Pons (tissue), 1 donor: ENCODE measurements at places on chromosomes 2 and 18.

DNA sequence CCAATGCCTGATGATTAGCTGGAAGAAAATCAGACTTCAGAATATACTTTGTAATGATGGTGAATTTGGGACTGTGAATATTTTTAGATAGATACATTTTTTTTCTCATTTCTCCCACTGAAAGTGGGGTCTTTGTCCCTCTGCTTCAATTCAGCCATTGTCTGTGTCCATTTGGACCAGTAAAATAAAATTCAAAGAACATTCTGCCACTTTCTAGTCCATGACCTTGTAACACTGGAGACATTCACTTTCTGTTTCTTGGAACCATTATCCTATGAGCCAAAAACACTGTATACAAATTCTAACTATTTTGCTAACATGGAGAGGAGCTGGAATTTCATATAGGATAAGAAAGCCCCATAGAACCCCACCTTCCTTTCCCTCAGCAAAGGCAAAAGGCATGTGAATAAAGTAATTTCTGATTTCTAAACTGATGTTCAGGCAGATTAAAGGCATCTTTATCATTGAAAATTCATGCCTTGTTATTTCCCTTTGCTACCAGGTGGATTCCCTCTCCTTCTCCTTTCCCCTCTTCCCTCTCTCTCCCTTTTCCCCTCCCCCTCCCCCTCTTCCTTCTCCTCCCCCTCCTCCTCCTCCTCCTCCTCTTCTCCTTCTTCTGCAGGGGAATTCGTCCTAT lies 2010.4 kb upstream of the LRRTM1 start:
- DNase-seq = peak; percentile 70

DNA sequence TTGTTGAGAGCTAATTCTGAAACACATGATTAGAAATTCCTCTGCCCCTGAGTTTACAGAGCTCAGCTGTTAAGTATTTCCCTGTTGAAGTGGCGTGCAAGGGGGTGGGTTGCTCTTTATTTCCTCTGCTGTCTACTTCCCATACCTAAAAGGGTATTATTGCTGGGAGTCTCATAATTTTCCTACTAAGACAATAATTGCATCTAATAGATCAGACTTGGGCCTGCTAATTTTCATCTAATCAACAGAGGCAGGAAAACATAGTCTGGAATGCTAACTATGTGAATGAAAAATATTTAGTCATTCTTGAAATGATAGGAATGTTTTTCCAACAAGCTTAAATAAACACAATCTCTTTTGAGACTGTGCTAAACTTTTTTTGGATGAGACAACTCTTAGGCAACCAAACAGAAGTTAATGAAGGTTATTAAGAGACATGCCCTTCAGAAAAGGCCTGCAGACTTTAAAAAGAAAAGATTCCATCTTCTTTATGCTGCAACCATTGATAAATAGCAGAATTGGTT lies 111.4 kb downstream of the FEZ2 start:
- no peak for DNase-seq

DNA sequence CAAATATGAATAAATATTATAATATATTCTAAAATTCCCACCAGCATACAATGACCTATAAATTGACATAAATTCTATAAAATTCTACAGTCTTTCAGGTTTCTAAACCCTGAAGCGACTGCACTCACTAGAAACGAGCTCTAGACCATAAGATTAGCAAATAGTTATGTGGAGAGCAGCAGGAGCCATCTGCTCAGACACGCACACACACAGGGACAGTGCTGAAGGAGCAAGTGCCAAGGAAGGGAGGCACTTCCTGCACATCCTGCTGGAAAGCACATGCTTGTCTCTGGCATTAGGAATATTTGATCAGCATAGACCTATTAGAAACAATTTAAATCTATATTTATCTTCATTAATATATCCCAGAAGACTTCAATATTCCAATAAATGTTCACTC lies 713.9 kb upstream of the CDH2 start:
- no peak for DNase-seq

GRCh38 chr2:167509586-167509985 lies 621.3 kb downstream of the XIRP2 start:
- DNase-seq = no peak

GRCh38 chr2:85930129-85931124 lies 41.6 kb upstream of the ST3GAL5 start:
- DNase-seq = no peak

DNA sequence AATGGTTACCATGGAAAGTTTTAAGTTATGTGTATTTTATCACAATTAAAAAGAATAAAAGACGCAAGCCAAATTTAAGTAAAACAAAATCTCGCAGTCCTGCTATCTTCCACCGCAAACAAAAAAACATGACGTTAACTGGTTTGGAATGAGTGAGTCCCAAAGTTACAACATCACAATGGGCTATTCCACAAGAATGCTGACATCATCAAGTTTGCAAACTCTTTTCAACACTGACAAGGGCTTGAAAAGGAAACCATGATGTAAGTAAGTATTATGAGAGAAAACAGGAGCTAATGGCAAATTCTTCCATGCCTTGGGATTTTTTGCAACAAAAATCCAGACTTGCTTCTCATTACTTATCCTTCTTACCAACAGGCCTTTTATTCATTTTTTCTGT lies 31.1 kb downstream of the SIGLEC15 start:
- no peak for DNase-seq

DNA sequence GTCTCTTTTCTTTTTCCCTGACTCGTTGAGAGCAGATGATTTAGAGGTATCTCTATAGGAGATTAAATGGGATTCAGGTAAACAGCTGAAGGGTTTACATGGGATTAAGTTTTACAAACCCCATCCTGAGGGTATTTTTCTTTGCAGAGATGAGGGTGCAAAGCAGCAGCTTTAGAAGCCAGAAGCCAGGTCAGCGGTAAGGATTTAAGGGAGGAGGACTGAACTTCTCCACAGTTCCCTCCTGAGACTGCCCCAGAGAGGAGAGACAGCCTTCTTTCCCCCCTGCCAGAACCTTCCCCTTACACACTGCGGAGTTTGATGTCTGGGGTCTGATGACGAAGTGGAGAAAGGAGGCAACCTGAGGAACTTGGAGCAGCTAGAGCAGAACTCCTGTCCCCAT lies 220.1 kb downstream of the PRKCE start:
- DNase-seq = no peak

DNA sequence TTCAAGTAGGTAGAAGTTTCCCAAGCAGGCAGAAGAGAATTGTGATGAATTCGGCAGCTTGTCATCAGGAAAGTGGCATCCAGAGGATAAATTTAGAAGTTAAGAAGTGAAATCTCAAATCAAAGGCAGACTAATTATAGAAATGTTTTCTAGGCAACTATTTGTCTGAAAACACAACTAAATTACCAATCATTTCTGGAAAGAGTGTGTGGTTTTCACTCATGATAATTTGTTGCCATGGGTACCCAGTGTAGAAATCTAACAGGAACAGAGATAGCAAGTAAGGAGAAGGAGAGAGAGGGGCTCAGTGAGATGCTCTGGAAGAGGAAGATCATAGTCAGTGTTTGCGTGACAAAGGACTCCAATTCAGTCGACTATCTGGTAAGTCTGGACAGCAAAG lies 208.1 kb downstream of the NCKAP5 start:
- DNase-seq = no peak

DNA sequence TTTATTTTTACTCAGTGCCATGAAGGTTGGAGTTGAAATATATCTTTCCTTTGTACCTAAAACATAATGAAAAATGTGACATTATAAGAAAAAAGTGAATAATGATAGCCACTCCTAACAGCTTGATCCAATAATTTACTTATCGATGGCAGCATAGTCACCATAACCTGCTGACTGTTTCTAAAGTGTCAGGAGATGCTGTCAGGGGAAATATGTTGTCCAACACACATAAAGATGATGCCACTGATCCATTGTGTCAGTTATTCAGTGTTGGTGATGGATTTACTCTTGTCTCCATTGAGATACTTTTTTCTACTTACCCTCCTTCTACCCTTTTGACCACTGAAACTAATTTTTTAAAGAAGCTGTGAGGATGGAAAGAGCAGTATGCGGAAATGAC lies 1006.9 kb upstream of the TMEFF2 start:
- DNase-seq = no peak

DNA sequence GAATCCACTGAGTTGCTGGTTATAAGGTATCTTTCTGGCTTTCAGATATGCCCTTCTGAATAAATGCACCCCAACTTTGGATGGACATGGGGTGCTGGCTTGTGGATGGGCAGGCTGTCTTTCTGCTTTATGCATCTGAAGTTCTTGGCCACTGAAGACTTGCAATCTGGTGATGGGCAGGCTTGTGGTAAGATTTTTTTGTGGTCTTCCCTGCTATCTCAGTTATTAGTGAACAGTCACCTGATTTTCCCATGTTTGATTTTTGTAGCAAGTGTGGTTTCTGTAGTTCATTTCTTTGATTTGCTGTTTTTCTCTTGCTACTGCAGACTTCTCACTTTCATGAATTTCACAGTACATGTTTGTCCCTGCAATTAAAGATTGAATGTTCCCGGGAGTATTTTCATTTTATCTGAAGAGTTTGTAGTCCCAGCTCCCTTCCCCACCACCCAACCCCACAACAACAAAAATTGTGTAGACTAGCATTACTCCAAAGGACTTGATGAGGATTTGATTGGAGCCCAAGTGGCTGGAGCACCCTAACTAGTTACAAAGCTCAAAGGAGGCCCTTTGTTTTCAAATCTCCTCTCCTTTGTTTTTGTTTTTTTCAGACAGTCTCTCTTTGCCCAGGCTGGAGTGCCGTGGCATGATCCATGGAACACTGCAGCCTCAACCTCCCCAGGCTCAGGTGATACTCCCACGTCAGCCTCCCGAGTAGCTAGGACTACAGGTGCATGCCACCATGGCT lies 63.6 kb upstream of the MGAT5 start:
- peak; percentile 90 for DNase-seq

DNA sequence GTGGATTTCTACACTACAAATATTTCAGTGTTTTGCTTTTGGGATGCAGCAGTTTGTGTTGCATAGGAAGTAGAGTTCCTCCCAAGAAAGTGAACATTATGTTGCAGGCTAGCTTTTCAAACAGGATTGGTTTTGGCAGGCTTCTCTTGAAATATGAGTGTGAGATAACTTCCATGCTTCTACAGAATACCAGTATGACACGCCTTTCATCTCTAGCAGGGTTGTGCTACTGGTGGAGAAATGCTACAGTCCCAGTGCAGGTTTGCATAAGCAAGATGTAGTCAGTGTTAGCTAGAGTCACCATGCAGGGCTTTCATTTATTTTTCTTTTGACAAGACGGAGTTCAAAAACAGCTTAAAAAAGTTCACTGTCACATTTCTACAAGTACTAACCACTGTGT lies 17.1 kb upstream of the CAVIN2 start:
- no peak for DNase-seq

GRCh38 chr2:97996679-97997078 lies 931 bp upstream of the TMEM131 start:
- no peak for DNase-seq

- DNase-seq = no peak
These were observed 25.1 kb downstream of the TRAF3IP1 start for GRCh38 chr2:238345297-238345968.

DNA sequence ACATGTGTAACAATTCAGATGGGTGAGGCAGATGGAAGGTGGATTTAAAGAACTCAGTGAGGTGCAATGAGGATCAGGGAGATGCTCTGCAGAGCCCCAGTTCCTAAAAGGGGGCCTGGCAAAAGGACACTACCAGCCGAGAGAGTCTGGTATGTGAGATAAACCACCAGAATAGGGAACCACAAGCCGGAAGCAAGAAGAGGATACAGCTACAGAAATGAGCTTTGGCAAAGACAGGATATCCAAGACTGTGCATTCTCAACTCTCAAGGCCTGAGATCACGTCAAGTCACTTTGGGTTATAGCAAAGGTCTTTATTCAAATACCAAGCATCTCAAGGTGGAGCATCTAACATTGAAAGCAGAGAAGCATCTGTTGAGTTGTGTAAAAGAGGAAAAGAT lies 293.5 kb downstream of the ARHGAP15 start:
- peak; percentile 10 for DNase-seq

- no peak for DNase-seq
These were observed 104.8 kb downstream of the MYO1B start for GRCh38 chr2:191349990-191350389.

GRCh38 chr2:121695171-121695451 lies 41.6 kb downstream of the NIFK start:
- no peak for DNase-seq

GRCh38 chr18:30175621-30176225 lies 866.8 kb downstream of the DSC3 start:
- no peak for DNase-seq

DNA sequence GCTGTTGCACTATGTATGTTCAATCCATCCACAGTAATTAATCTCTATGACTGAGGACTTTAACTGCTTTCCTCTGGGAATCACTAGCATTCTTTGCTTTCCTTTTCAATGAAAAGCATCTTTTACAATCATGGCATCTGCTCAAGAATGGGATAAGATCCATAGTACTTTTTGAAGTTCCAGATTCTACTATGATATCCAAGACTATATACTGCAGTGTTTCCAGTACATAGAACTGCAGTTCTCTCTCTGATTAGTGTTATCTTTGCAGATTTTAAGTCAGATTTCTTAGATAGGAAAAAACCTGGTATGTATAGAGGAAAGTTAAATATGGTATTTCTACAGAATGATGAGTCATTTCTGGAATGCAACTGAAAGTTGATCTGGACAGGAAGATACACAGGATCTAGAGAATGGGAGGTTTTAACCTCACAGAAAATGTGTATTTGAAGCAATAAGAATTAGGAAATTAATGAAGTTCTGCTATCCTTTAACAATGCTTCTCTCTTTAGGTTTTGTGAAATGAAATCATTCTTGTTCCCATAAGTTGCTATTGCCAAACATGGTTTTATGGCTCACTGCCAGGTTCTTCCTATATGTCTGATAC lies 670.7 kb downstream of the ERBB4 start:
- no peak for DNase-seq

GRCh38 chr2:141517852-141518421 lies 612.9 kb downstream of the LRP1B start:
- DNase-seq = no peak

DNA sequence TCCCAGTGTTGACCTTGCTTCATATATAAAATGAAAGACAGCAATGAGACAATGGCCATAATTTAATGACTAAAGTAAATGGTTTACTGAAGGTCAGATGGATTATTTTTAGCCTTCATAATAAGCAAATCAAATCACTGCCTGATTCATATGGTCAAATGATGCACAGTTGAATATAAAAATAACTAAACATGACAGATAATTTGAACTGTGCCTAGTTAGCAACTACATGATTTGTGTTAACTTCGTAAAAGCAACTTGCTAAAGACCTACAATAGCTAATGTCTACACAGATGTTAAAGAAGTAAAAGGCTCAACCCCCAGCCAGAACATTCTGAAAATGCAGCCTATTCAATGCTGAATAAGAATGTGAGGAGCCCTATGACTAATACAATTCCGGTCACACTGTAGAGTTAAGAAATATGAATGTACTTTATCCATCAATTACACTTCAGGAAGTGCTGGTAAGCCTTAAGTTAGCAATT lies 590.8 kb upstream of the CDH2 start:
- no peak for DNase-seq

DNA sequence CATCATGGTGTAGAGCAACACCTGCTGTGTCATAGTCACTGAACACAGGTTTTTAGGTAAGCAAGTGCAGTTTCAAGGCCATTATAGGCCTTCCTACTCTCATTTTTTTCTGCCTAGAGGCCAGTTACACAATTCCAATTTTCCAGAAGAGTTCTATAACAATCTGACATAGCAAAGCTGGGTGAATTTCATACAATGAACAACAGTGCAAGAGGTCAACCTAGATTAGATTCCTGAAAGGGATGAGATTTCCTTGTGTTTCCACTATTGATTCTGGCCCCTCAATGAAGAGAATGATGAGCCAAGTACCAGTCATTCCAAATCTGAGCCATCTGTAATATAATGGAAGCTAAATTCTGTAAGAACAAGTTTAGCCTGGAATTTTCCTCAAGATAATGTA lies 15.3 kb upstream of the CD28 start:
- DNase-seq = no peak

- no peak for DNase-seq
These were observed 68.8 kb upstream of the KCTD1 start for GRCh38 chr18:26617151-26617554.
